Right renal cortex interstitium (tissue), 3 donors: ENCODE measurements at places on chromosomes 6 and 20.

DNA sequence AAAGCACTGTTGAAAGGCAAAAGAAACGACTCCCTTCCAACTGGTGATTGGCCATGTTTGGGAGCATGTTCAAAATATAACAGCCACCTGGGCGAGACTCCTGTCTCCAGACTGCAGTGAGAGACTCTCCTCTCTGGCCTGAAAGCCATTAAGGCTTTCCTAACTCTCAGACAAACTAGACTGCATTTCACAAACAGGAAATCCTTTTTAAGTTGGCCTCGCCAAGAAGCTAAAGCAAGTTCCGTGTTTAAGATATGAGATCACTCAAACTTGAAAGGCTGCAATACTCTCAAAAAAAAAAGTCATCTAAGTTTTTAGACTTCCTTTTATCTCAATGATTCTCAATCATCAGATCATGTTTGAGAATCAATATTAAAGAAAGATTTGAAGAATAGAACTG, 117.0 kb downstream of the TFAP2A start:
- DNase-seq: no peak

DNA sequence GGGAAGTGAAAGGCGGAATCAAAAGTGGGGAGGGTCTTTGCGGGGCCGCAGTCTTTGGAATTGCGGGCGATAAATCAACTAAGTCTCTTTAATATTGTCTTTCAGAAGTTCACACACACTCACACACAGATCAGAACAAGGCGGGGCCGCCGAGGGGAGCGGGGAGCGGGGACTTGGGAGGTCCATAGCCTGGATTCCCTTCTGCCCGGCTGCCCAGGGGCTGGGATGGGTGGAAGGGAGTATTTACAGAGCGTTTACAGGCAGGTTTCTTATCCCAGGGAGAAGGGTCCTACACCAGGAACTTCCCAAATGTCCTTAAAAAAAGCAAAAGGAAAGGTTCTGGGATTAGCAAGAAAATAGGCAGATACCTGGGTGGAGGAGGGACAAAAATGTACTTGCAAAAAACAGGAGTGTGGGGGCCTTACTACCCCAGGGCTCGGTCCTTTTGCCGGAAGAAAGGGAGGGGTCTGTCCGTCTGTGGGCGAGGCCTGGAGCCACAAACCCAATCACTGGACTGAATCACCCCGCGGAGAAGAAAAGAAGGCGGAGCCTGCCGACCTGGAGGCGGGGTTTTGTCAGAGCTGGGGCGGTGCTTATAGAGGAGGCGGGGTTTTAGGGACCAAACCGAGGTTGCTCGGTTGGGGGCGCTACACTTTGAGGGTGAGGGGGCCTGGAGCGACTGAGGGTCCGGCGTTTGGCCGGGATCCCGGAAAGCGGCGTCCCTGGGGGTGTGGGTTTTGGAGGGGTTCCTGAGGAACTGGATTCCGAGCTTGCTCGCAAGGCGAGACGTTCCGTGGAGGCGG, 3.2 kb downstream of the PRRT1 start:
- no peak for DNase-seq

DNA sequence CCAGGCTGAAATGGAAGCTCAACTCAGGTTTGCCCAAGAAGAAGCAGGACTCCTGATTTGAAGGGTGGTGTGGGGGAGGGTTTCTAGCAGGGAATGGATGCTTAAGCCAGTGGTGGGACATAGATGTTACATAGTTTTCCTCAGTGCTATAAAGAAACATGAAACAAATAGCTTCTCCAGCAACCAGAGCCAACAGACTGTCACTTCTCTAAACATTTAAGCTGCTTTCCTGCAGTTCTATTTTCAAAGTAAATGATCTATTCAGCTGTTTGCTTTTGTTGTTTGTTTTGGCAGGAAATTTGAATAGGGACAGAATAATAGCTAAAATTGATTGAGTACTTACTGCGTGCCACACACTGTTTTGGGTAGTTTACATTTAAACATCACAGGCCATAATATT, 169.0 kb downstream of the UST start:
- DNase-seq: no peak

DNA sequence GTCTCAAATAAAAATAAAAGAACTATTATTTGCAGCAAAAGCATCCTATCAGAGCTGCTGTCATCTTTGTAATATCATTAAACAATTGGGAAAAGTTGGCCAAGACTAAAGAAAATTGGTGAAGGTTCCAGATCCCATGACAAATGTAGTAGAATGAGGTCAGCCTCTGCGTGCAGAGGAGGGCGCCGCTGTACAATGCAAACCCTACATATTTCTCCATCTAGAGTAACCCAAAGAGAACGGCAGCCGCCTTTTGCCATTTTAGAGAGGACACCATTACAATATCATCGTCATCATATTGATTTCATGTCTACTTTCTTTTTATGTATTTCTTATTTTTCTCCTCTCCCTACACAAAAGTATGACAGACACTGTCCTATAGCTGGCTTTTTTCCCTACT, 59.5 kb downstream of the ZMYND8 start:
- no peak for DNase-seq

- no peak for DNase-seq
These were observed 88.9 kb upstream of the ELOVL5 start for GRCh38 chr6:53437557-53438202.

- no peak for DNase-seq
These were observed 64.1 kb downstream of the LRRC1 start for GRCh38 chr6:53858913-53859312.

DNA sequence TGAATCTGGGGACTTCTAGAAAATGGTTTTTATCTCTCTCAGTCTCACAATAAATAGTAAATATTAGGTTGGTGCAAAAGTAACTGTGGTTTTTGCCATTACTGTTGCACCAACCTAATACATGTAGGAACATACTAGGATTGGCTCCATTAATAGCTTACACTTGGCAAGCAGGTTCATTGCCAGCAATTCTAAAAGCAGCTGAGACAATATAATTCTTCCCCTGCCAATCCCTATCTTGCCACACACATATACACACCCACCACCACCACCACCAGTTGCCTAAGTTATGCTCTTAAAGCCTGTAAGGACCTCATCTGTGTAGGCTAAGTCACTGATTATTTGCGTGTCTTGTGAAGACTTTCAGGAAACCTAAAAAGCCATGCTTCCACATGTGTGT, 145.1 kb downstream of the KIF16B start:
- no peak for DNase-seq

GRCh38 chr6:39430446-39430845, 107.9 kb upstream of the KCNK16 start:
- DNase-seq: no peak

- DNase-seq: no peak
These were observed 243.3 kb downstream of the NRN1 start for GRCh38 chr6:5763407-5763806.

DNA sequence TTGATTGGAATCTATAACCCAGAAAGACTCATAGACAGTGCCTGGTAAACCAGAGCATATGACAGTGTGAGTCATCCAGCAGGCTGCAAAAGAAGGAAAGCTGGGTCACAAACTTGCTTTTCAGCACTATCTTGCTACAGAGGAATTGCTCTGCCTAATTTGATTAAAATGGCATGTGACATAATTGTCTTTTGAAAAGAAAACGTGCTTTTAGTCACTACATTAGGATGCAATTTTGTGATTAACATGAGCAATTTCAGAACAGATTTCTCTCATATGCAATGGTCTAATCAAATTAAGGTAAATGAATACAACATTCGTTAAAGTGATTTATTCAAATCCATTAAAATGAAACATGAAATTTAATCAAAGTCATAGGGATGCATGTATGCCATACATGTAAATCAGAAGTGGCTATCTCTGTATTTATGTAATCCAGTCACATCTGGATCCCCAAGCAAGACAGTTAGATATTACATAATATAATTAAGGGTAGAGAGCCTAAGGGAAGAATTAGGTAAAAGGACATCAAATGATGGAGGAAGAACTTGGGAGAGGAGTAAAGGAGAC, 400.0 kb upstream of the HTR1E start:
- no peak for DNase-seq

DNA sequence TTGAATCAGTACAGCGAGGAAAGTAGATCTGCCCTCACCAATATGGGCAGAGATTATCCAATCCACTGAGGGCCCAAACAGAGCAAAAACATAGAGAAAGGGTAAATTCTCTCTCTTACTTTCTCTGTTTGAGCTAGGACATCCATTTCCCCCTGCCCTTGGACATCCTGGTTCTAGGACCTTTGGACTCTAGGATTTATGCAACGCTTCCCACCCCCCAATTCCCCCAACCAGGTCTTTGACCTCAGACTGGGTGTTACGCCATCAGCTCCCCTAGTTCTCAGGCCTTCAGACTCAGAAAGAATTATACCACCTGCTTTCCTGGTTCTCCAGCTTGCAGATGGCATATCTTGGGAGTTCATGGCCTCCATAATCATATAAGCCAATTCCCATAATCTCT, 10.2 kb upstream of the B3GAT2 start:
- DNase-seq: no peak

GRCh38 chr6:74277777-74278186, 581.8 kb downstream of the CD109 start:
- no peak for DNase-seq

GRCh38 chr20:16574656-16575355, 1.6 kb upstream of the KIF16B start:
- no peak for DNase-seq

DNA sequence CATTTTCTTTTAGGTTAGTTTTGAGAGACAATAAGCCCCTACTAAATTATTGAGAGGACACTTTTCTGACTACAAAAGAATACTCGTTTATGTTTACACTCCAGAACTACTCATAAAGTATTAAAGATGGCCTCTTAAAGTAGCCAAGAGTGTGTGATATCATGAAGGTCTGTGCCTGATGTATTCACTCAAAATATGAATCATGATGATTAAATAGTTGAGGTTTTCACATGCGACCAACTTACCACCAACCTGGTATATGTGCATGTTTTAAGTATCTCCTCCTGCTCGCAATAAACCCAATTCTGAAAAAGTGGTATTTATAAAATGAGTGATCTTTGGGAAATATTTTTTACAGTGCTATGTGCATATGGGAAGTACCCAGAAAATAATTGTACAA, 43.9 kb downstream of the IL20RA start:
- no peak for DNase-seq

DNA sequence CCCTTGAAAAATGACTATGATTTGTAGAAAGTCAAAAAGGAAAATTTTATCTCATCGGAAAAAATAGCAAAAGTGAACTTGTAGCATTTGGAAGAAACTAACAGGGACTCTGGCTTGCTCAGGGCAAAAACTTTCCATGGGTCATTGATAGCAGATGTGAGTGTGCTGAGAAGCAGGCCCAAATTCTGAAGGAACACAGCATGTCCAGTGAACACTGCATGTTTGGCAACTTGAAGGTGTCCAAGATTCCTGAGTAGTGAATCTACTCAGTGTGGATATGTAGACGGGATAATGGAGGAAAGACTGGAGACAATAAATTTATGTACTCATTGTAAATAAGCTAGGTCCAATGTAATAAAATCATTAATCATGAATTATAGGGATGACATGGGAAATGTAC, 8.2 kb downstream of the SLC17A2 start:
- DNase-seq: no peak

DNA sequence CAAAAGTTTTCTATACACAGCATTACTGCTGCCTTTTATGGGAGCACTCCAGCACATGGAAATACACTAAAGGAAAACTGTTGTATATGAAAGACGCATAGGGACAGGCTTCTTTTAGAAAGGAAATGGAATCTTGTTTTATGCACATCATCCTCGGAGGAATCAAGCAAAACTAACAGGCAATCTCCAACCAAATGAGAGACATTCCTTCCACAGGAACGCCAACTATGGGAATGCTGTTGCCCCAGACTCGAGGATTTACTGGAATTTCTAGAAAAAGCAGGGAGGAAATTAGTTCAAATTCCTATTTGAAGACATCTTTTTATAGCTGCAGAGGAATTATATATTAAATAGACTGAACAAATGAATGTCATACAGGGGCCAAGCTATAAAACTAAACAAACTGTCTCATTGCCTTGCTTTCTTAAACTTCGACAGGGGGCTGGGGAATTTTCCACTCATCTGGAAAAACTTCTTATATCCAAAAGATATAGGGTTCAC, 52.2 kb downstream of the LYRM4 start:
- DNase-seq: no peak

- DNase-seq: no peak
These were observed 18.1 kb upstream of the GATA5 start for GRCh38 chr20:62493886-62494285.

GRCh38 chr6:13045676-13046075, 282.7 kb downstream of the TBC1D7 start:
- no peak for DNase-seq

DNA sequence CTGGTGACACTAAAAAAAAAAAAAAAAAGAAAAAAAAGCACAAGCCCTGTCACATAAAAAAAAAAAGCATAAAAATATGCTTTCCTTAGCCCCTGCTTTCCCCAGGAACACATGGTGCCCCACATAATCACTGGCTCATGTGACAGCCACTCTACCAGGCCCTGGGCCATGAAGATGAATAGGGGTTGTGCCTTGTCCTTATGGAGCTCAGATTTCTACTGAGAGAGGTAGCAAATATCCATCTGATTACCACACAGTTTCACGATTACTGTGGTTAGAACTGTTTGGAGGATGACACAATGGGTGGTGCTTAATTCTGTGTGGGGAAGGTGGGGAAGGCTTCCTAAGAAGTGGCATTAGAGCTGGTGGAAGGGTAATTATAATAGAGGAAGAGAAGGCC, 9.3 kb downstream of the RAET1E start:
- no peak for DNase-seq

DNA sequence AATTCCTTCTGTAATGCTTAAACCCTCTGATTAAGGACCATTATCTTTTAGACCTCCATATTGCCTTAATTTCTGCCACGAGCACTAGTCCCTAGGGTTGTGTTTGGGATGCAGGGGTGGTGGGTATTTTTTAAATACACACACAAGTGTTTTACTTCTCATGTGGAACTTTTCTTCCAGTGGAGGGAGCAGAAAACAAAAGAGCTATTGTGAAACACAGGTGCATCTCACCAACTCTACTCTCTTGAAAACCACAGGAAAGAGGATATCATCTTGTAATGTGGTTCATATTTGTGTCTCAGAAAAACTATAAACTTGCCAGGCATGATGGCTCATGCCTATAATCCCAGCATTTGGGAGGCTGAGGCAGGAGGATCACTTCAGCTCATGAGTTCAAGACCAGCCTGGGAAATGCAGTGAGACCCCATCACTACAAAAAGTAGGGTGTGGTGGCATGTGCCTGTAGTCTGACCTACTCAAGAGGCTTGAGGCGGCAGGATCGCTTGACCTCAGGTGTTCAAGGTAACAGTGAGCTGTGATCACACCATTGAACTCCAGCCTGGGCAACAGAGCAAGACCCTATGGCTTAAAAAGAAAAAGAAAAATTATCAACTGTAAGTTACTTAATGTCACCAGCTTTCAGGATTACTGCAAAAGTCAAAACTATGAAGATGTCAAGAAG, 37.3 kb downstream of the MRS2 start:
- DNase-seq: no peak

- no peak for DNase-seq
These were observed 226.1 kb upstream of the GMDS start for GRCh38 chr6:2471472-2471871.

DNA sequence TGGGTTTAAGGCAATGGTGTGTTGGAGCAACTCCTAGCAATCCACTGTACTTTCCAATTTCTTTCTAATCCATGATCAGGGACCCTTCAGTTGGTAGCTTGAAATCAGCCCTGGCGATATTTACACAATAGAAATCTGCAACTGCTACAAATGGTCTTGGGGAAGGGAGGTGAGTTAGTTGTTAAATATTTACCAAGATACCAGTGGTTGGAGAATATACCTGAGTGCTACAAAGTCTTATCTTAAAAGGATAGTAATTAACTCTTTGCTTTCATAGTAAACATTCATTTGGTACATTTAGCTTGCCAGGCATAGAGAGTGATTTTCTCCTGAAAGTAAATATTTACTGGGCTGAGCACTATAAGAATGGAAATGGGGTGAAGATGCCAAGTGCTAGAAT, 568.2 kb downstream of the BCKDHB start:
- no peak for DNase-seq
